ENCODE measurements at places on chromosomes 6 and 20.

DNA sequence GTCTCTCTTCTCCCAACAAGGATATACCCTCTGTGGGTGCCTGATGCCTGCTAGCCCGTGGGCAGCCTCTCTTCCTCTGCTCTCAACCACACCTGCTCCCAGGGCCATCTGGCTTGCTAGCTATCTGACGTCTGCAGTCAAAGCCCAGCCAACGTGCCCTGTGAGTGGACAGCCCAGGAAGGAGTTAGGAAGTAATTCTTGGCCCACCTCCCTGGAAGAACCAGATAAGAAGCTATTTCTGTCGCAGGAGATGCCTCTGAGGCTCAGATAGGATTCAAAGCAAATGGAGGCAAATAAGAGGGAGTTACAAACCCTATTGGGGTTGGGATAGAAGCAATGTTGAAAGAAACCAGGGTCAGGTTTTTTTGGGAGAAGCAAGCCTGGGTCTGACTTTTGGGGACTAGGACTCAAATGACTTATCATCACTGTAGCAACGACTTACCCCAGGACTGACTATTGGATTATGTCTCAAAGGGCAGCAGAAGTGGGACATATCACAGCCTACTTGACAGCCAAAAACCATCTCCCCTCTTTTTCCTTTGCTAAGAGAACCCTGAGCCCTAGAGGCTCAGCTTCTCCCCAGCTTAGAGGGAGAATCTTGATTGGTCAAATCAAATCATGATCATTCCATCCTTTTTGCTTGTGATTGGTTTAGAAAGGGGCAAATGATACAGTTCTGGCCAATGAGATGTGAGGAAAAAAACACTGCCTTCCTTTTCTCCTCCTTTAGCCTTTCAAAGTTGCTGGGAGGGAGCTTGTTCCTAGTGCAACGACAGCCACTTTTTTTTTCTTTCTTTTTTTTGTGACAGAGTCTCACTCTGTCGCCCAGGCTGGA lies 18.0 kb upstream of the CDK5RAP1 start:
- no peak for ATAC-seq

GRCh38 chr6:83378621-83379388 lies 52.0 kb downstream of the ME1 start:
- ATAC-seq = no peak

GRCh38 chr6:35091346-35092083 lies 49.6 kb downstream of the TCP11 start:
- ATAC-seq = no peak

GRCh38 chr6:45896783-45897441 lies 118.7 kb downstream of the CLIC5 start:
- ATAC-seq = peak; percentile 66

DNA sequence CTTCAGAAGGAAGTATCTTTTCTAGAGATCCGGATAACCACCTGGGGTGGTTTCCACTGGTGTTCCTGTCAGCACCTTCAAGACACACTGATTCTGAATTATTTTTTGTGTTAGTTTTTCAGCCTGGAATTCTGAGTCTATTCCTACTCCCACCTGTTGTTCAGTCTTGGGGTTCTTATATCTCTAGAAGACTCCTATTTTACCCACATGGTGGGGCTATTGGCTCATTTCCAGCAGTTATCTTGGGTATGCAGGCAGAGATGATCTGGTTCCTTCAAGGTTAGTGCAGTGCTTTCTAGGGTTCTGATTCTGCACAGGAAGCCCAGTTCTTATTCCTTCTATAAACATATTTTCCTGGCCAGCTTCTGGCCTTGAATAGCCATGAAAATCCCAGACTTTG lies 175.6 kb upstream of the PDE7B start:
- ATAC-seq = peak; percentile 72
